ENCODE measurements at places on chromosomes 12 and 14.

- no peak for DNase-seq
These were observed 17.0 kb downstream of the VCPKMT start for GRCh38 chr14:50099335-50099734.

GRCh38 chr12:102120564-102120873, 536 bp downstream of the PARPBP start:
- DNase-seq = no peak

GRCh38 chr14:39398382-39398781, 33.9 kb downstream of the FBXO33 start:
- DNase-seq = no peak

DNA sequence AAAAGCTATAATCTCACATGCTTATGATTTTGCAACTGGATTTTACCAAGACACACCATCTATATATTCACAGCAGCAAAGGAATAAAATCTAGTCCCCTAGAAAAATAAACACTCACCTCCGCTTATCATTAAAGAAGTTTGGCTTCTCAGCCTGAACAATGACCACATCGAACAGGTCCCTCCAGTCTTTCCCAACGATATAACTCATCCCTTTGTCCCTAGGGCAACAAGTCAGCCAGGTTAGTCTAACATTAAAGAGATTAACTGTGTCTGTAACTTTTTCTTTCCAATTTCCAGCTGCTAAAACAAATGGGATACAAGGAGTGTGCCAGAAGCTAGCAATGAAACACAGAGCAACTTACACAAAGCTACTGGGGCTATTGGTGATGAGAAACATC, 48.0 kb downstream of the NT5DC3 start:
- DNase-seq = no peak

- DNase-seq = no peak
These were observed 277.7 kb downstream of the GXYLT1 start for GRCh38 chr12:41866878-41867430.

GRCh38 chr14:44490966-44491365, 16.1 kb downstream of the FSCB start:
- DNase-seq = no peak

GRCh38 chr12:26396402-26396801, 201.0 kb downstream of the SSPN start:
- no peak for DNase-seq

DNA sequence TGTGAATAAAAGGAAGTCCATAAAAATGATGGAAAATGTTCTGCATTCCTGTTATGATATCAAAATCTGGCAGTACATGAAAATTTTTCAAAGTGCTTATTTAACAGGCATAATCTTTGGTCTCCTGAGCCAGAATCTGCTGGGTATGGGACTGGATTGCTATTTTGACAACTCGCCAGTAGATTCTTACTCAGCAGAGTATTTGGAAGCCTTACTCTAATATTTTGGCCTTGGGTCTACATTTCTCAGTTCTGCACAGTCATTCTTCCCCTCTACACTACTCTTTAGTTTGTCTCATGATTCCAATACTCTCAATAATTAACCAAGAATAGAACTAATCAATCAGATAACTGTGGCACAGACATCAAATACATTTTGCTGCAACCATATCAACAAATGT, 1.1 kb upstream of the SLCO1B1 start:
- no peak for DNase-seq

GRCh38 chr14:99287269-99287942, 15.4 kb upstream of the BCL11B start:
- no peak for DNase-seq

- DNase-seq = no peak
These were observed 139.5 kb downstream of the SMOC1 start for GRCh38 chr14:70018713-70019211.

DNA sequence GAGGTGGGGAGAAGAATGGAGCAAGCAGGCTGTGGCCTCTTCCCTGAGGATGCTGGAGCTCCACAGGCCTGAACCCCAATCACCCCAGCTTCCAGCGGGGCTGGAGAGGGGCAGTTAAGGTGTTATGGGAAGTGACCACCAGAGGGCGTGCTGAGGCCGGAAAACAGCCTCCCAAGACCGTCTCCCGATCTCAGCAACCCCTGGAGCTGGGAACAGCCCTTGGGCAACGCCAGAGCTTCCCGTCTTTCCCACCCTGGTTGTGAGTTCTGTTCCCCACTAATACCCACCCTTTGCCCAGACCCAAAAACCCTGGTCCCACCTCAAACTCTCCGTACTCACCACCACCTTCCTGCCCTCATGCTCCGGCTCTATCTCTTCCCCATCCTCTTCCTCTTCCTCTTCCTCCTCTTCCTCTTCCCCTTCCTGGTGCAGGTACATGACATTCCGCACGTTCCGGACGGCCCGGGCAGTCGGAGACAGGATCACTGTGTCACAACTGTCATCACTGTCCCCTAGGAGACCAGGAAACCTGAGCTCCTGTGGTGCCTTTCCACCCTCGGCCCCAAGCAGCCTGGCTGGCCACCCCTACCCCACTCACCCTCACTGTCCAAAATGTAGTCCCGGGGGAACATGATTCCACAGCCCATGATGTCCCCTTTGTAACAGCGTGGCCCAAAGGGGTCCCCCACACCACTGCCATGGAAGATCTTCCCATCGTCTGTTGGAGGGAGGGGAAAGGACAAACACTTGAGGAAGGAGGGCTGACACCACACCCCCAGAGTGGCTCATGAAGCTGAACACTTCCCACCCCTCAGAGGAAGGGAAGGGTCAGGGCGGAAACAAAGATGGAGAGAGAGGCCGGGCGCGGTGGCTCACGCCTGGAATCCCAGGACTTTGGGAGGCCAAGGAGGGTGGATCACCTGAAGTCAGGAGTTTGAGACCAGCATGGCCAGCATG, 12.9 kb downstream of the SPRYD3 start:
- DNase-seq = no peak

- no peak for DNase-seq
These were observed 423.4 kb downstream of the ZFP36L1 start for GRCh38 chr14:68369281-68370056.

DNA sequence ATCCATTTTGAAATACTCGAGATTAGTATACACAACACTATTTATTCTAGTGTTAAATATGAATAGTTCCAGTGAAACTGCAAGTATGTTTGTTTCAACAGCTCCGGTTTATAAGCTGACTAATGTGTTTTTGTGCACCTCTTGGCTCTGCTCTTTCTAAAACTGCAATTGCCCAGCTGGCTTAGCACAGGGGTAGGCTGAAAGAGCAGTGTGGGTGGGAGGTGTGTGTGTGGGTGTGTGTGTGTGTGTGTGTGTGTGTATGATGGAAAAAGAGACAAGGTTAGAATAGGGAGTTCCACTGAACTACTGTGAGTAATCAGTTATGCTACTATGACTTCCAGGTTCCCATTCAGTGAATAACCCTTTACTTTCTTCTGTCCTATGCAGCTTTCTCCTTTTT, 37.8 kb upstream of the DDHD1 start:
- no peak for DNase-seq

GRCh38 chr12:128009108-128009507, 257.9 kb upstream of the TMEM132C start:
- no peak for DNase-seq

GRCh38 chr12:72289633-72290032, 17.5 kb downstream of the TRHDE start:
- no peak for DNase-seq

DNA sequence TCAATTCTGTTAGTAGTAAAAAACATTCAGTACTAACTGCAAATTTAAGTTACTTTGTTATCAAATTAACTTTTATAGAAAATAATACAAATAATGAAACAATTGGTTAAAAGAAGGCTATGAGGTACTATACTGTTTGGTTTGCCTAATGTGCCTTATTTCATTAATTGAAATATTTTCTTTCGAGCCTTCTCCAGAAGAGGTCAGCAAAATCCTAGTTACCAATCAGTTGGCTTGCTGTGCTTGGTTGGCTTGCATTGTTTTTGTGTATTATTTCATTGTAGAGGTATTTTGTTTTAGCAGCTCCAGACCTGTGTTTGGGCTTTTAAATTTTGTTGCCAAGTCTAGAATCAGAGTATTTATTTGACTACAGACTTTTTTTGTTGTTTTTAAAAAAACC, 68.5 kb downstream of the AEBP2 start:
- no peak for DNase-seq

Measured in GOT3 (cell line).